CD4-positive, alpha-beta T cell (primary cell): ENCODE measurements at places on chromosomes 16 and 17. TPM values are rescaled to one million over a fixed set of nuclear protein-coding genes. Genes with fewer than 3 reads are reported as not detected.
A peak's percentile ranks its signal among the peaks of the same experiment; 100 is the strongest.

DNA sequence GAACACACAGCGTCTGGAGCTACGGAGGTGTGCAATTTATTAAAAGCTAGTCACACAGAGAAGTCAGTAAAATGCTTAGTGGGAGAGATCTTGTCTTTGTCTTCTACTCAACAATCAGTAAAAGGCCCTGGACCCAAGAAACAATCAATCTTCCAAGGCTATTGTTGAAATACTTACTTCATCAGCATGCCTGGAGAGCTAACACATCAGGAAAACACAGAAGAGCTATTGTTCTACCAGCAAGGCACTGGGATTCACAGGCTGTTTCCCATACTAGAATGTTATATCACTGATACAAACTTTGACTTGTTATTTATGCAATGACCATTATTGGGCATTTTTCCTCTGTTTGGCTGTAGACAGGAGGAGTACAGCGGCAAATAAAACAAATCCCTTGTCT is 247.8 kb upstream of the ERCC4 start:
- H3K36me3 ChIP-seq = no peaks in the 10 kb centered on the region
- H3K27ac ChIP-seq = no peak overlapping the region
- DNase-seq = no peak
- no peaks in the 10 kb centered on the region for H3K27me3 ChIP-seq
- no peaks in the 10 kb centered on the region for H3K4me1 ChIP-seq

DNA sequence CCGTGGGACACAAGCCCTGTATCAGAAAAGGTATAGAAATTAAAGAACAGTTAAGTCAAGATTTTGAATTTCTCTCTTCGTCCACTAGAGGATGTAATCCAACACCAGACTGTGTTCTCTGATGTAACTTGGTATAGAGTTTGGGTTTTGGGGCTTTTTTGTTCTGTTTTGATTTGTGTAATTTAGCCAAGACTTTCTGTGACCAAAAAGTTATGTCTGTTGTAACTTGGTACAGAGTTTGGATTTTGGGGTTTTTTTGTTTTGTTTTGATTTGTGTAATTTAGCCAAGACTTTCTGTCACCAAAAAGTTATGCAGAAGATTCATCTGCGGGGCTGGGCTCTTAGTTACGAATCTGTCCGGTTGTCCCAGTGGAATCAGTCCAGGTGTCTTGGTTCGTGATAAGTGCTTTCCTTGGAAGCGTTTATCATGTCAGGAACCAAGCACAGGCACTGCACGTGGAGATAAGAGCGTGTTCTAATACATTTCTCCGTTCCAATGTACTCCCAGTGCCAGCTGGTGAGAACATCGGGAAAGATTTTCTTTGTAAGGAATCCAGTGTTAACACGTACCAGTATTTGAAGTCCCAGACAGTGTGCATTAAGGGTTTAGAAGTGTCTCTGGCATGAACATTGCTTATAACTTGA is 44.1 kb upstream of the SEC14L1 start:
- peak; percentile 58 for DNase-seq
- no peak overlapping the region for H3K27ac ChIP-seq
- peaks cover 21% of the 10 kb centered on the region for H3K4me1 ChIP-seq
- no peaks in the 10 kb centered on the region for H3K27me3 ChIP-seq

- DNase-seq = no peak
- H3K27ac ChIP-seq = no peak overlapping the region
- H3K36me3 ChIP-seq = no peaks in the 10 kb centered on the region
- H3K27me3 ChIP-seq = no peaks in the 10 kb centered on the region
Measured at GRCh38 chr17:38687286-38687685, 12.5 kb upstream of the EPOP start.

DNA sequence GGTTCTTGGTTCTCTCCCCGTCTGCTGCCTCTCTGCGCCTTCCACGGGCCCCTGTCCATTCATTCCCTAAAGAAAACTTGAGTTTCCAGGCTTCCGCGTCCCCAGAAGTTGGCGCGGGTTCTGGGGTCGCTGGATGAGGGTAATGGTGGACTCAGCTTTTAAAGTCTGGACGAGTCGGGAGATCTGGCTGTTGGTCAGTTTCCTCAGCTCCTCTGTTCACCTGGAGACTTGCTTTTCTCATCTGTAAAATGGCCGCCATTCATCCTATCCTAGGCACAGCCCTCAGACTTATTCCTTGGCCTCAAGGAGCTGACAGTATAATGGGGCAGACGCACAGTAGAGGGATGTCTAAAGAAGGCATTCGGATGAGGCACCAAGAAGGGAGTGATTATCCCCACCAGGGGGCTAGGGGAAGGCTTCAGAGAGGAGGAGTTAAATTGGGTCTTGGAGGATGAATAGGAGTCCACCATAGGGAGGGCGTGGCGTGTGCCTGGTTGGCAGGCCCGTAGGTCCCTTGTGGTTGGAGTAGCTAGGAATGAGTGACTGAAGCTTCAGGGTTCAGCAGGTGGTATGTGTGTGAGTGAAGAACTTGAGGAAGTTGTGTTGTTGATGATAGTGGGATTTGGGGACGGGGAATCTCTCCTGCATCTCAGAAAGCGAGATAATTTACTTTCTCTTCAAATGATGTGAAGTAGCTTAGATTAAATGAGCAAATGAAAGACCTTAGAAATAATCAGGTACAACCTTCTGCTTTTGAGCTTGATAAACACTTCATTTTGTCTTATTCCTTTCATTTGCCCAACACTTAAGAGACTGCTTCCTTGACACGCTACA is 652 bp downstream of the VPS35L start:
- H3K4me3 ChIP-seq = peak overlapping the region; percentile 88
- peak overlapping the region; percentile 88 for H3K27ac ChIP-seq
- no peaks in the 10 kb centered on the region for H3K27me3 ChIP-seq
- no peaks in the 10 kb centered on the region for H3K36me3 ChIP-seq

- H3K27me3 ChIP-seq = no peaks in the 10 kb centered on the region
- peaks cover 21% of the 10 kb centered on the region for H3K36me3 ChIP-seq
- peaks cover 8% of the 10 kb centered on the region for H3K4me1 ChIP-seq
- no peak for DNase-seq
- H3K27ac ChIP-seq = no peak overlapping the region
Measured at GRCh38 chr17:66807182-66807581, 27.7 kb upstream of the CACNG5 start.

DNA sequence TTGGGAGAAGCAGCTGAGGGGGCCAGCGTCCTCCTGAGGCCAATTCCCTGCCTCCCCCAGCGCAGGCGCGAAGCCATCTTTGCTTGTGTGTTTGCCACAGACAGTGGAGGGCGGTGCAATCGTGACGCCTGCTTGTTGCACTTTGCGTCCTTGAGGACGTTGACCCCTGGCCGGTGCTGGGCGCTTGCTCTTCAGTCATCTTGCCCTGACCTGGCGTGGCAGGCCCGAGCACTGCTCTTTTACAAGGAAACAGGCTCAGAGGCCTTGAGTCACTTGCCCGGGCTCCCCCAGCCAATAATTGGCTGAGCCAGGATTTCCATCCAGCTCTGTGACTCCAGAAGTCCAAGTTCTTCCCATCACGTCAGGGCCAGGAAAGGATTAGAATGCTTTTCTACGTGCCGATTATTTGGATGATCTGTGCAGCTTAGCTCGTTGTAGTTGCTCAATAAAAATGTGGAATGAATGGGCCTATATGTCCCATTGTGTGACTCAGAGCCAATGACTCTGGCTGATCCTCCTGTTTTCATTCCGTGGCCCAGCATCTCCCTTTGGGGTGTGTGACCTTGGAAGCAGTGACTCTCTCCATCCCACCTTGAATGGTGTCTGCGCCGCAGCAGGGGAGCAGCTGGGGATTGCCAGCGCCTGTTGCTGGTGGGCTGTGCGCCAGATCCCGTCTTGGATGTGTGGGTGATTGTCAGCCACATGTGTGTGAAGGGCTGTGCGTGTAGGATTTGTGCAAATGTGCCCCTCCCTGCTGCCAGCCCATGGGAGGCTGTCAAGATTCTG is 214.1 kb downstream of the SEC14L1 start:
- DNase-seq = no peak
- H3K27ac ChIP-seq = no peak overlapping the region
- H3K36me3 ChIP-seq = no peaks in the 10 kb centered on the region
- peaks cover 35% of the 10 kb centered on the region for H3K4me1 ChIP-seq

- DNase-seq = no peak
- no peaks in the 10 kb centered on the region for H3K27me3 ChIP-seq
- no peak overlapping the region for H3K4me3 ChIP-seq
- H3K36me3 ChIP-seq = no peaks in the 10 kb centered on the region
Measured at GRCh38 chr17:83055911-83056582, 23.4 kb upstream of the METRNL start.

HLF gene
- 4.9 TPM for total RNA-seq

PHF23 gene
- 4.5 TPM for total RNA-seq

GNAO1 gene
- total RNA-seq = 7.9 TPM

CMTM1 gene
- total RNA-seq = 0.66 TPM
